ENCODE measurements at places on chromosomes 3 and 15.

GRCh38 chr3:171383206-171384018 is 76.8 kb downstream of the TNIK start:
- no peak for DNase-seq

- DNase-seq, result no peak
These were observed 118.0 kb upstream of the ATP10A start for GRCh38 chr15:25981114-25981513.

DNA sequence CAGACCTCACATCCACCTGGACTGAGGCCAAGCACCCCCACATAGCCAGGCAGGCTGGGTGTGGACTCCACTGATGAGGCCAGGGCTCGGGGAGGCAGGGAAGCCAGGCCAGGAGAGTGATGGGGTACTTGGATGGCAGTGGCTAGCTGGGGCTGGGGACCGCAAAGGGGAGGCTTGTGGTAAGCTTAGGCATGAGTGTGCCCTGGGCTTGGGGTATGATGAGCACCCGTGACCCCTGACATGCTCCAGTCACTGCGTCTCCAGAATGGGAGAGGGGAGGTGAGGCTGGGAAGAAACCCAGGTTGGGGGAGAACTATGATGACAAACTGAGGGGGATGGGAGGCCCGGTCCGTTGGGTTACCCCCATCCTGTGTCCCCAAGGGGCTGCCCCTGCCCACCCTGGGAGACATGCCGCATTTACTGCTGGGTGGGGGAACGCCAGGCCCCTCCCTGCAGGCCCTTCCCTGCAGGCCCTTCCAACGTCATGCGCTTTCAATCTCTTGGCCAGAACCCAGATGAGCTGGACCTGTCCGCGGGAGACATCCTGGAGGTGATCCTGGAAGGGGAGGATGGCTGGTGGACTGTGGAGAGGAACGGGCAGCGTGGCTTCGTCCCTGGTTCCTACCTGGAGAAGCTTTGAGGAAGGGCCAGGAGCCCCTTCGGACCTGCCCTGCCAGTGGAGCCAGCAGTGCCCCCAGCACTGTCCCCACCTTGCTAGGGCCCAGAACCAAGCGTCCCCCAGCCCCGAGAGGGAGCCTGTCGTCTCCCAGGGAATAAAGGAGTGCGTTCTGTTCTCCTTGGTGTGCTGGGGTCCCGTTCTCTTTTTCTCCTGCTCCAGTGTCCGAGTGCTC is 34.1 kb downstream of the TSPAN3 start:
- DNase-seq, result no peak

- DNase-seq, result peak; percentile 36
These were observed 19.2 kb downstream of the GYG1 start for GRCh38 chr3:149010504-149010951.

GRCh38 chr15:48500595-48500994 is 144.9 kb downstream of the FBN1 start:
- DNase-seq, result no peak

DNA sequence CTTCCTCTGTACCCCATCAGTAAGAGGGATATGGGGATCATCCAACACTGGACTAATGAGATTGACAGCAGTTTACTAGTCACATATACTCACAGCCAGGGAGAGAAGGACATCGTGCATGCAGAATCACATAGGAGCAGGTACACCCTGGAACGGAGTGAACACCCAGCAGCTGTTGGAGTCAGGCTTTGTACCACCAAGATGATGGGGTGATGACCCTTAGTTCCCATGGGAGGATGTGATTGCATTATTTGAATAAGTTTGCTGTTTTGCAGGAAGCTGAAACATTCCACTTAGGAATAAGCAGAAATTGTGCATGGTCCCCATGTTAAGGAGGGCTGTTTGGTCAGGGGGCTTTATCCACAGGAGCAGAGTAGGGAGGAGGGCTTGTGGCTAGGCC is 482.7 kb upstream of the PDZRN3 start:
- no peak for DNase-seq

DNA sequence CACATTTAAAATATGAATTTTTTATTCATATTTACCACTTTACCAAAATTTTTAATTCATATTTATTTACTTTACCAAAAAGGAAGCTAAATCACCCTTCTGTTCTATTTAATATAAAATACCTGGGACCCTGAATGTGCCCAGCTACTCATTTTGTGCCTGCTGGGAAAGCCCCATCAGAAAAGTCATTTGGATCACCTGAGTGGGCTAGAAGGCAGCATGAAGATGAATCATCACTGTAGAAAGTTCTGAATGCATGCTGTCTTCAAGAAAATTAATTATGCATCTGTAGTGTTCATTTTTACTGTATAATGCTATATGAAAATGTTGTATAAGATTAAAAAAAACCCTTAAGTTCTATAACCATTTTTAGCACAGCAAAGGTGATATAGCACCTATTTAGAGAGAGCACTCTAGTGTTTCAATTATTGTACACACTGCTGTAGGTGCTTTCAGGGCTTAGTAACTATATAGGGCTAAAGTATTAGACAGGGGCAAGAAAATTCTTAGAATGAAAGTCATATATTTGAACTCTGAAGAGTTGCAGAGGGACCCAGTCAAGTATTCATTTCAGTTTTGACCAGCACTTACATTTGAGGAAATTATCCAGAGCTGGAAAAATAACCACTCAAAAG is 175.1 kb downstream of the NFKBIZ start:
- no peak for DNase-seq

- DNase-seq, result no peak
These were observed 8.8 kb downstream of the ANAPC13 start for GRCh38 chr3:134477002-134477401.

- DNase-seq, result peak; percentile 17
These were observed 171.0 kb downstream of the TPRG1 start for GRCh38 chr3:189342811-189343210.

GRCh38 chr15:36756707-36757106 is 177.3 kb downstream of the CDIN1 start:
- no peak for DNase-seq
